HEK293T (cell line): ENCODE measurements at places on chromosomes 7 and 10.

- DNase-seq: no peak
These were observed 22.4 kb upstream of the KLF6 start for GRCh38 chr10:3807211-3807927.

- DNase-seq: no peak
These were observed 59.5 kb downstream of the HBP1 start for GRCh38 chr7:107228291-107228690.

GRCh38 chr7:33145156-33145555 is 15.8 kb downstream of the BBS9 start:
- no peak for DNase-seq

GRCh38 chr7:133822868-133823552 is 304.1 kb upstream of the LRGUK start:
- DNase-seq: no peak

DNA sequence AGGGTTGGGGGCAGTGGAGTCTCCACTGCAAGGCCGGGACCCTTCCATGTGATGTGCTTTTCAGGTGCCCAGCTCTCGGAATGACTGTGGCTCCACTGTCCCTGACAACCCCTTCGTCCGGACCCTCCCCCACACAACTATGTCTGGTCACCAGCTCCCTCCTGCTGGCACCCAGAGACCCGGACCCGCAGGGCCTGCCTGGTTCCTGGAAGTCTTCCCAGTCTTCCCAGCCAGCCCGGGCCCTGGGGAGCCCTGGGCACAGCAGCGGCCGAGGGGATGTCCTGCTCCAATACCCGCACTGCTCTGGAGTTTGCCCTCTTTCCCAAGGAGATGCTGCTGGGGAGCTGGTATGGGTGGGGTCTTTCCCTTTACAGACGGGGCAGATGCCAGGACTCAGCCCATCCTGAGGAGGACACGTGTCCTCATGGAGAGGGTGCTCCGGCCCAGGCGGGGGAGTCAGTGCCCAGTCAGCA is 5.5 kb downstream of the ATP6V0E2 start:
- DNase-seq: no peak

DNA sequence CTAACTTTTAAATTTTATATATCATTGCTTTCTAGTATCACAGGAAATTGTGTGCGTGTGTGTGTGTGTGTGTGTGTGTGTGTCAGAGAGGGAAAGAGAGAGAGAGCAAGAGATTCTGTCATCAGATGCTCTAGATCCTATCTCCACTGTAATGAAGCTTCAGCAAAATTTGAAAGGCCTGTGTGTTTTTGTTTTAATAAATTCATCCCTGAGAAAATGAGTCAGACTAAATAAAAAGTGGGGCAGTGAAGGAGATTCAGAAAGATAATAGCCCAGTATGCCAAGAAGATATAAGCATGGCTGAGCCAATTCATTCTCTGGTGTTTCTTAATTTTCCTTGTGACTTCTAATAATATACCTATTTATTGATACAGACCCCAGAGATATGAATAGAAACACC is 184.2 kb upstream of the TMEM196 start:
- DNase-seq: no peak

GRCh38 chr7:48083114-48083830 is 5.8 kb upstream of the UPP1 start:
- DNase-seq: no peak

GRCh38 chr10:3472287-3473051 is 299.9 kb upstream of the PITRM1 start:
- no peak for DNase-seq

GRCh38 chr7:74489997-74490945 is 36.6 kb downstream of the GTF2IRD1 start:
- DNase-seq: no peak

DNA sequence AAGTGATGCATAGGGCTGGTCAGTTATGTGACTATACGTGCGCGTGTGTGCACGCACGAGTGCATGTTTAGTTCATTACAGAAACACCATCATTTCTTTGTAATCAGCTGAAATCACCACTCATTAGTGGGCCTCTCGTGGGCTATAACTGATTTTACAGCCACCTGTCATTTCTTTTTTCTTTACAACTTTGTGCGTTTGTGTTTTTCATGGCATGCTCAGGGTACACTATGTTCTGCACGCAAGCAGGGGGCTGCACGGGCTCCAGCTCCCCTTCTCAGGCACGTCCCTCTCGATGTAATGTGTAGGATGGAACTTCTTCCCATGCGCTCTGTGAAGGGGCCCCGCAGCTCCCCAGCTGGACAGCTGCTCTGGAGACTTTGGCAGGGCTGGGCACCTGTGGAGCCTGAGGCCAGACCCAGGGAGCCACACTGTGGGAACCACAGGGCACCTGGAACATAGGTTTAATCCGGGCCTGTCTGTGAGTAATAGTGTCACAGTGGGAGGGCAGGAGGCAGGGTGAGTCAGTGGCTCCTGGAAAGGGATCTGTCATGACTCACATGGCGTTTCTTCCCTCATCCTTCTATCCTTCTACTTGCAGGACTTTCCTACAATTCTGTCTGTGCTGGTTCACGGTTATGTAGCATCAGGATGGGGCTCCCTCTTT is 4.9 kb downstream of the GCK start:
- peak; percentile 22 for DNase-seq

GRCh38 chr7:24659505-24659904 is 86.3 kb downstream of the PALS2 start:
- DNase-seq: no peak

- DNase-seq: no peak
These were observed 77.3 kb downstream of the LRRN3 start for GRCh38 chr7:111168182-111168581.

DNA sequence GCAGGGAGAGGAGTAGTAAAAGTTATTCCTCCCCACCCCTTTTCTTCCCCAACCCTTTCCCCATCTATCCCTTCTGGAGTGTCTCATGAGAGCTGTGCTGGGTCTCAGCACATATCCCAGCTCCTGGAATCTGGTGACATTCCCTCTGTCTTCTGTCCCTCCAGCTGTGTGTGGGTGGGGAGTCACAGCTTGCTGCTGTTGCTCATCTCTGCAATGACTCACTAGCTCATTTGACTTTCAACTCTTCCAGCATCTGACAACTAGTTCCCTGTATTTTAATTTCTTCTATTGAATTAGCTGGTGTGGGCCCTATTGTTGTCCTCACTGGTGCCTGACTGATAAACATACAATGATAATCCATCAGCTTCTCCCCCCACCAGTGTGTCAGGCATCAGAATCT is 198.9 kb upstream of the AUTS2 start:
- no peak for DNase-seq

DNA sequence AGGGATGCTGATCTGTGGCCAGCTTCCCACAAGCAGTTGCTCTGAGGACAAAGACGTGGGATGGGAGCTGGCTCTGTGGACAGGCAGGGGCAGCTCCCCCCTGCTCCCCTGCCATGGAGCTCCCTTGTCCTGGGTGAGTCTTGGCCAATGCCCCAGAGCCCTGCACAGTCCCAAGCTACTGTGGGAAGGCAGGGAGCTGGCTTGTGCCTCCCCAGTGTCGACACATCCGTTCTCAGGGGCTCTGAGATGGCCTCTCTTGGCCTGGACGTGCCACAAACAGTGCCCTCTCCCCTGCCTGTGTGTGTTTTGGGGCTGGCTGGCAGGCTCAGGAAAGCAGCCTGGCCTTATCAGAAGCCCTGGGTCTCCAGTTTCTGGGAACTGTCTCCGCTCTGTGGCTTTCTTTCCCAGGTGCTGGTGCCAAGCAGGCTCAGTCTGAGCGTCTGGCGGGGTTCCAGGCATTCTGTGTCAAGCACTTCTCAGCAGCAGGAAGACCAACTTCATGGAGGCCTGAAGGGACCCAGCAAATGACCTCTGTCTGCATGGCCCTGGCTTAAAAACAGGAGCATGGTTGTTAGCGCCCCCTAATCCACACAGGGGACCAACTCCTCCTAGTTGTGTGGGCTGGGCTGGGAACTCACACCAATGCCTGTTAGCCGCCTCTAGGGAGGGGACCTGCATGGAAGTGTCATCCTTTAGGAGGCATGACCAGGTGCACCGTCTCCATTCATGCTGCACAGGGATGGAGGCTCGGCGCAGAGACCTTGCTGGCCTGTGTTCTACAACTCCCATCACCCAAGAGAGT is 375.2 kb downstream of the RPS24 start:
- no peak for DNase-seq

DNA sequence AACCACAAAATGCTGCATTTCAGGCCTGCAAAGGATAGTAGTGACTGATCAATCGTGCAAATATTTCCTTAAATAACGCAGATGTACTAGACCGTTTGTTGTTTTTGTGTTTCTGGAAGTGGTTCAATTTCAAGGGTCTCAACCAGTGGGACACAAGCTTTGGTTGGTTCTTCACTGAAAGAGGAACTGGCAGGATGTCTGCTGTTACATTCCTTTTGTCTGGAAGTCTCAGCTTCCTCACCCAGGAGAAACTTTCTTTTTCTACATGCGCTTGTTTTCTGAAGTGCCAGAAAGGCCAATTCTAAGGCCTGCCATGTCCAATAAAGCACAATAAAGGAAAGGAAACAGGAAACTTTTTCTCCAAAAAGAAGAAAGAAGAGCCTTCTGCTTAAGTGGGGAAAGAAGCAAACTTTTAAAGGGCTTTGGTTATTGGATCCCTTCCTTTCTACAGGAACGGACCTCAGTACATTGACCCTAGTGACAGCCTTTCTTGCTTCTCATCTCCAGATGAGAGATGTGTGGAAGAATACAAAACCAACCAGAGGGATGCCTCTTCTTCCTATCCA is 4.1 kb downstream of the DKK1 start:
- no peak for DNase-seq

- DNase-seq: no peak
These were observed 3.6 kb downstream of the ELFN1 start for GRCh38 chr7:1673581-1674118.

- no peak for DNase-seq
These were observed 49.0 kb downstream of the PSMC2 start for GRCh38 chr7:103396471-103396870.

GRCh38 chr7:8205031-8205387 is 57.0 kb downstream of the ICA1 start:
- no peak for DNase-seq

- no peak for DNase-seq
These were observed 78.0 kb upstream of the MACROH2A2 start for GRCh38 chr10:69974551-69975155.

DNA sequence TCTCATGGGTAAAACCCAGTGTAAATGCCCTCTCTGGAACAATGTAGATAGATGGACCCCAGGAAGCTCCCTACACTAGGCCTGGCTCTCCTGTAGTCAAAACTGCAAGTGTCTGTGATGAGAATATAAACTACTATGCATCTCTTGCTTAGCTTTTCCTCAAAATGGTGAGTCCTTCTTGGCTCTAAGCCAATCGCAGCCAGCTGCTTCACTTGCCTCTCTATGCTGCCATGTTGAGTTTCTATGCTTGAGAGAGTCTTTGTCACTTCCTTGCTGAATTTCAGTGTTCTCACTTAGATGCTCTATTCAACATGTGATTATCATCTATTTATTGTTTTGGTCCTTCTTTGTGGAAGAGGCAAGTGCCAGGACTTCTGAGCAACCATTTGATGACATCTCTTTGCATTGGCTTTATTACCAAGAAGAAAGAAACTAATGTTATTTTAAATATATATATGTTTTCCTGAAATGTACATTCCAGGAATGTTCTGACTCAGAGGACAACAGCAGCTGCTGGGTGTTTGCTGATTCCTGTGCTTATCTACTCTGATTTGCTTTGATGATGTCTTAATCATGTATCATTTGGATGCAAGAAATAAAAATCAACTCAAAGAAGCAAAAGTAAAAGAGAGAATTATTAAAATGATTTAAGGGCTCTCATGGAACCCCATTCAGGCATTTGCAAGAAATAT is 16.6 kb downstream of the TAS2R40 start:
- no peak for DNase-seq

GRCh38 chr7:125516194-125516593 is 586.6 kb upstream of the POT1 start:
- DNase-seq: no peak

GRCh38 chr10:90417476-90418210 is 440.2 kb downstream of the HTR7 start:
- no peak for DNase-seq

DNA sequence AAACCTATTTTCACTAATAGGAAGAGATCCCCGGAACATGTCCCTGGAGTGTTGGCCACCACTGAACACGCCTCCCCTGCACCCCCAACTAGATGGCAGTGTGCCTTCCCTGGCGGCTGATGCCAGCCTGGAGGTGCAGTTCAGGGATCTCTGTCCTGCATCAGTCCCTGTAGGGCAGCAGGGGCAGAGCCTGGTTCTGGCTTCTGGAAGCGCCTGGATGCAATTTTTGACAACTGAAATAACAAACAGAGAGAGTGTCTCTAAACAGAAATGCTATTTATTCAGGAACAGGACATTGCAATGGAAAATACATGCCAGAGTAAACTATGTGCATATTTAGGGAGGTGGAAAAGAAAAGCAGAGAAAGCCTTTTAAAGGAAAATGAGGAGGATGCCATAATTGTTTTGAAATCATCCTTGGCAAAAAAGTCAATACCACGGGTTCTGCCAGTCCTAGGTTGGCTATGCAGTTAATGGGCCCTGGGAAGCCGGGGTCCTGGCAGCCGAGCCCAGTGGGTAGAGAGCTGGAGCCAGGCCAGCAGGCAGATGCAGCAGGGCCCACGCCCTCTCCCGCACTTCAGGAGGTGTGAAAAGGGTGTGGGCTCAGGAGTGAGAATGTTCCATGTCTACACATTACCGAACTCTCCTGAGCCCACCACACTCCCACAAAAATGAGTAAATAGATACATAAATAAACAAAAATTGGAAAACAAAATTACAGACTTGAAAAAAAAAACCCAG is 18.5 kb downstream of the ANTXRL start:
- DNase-seq: no peak

GRCh38 chr10:123382491-123382890 is 228.3 kb downstream of the BUB3 start:
- DNase-seq: no peak

- DNase-seq: no peak
These were observed 103.3 kb downstream of the DIP2C start for GRCh38 chr10:586151-586550.

DNA sequence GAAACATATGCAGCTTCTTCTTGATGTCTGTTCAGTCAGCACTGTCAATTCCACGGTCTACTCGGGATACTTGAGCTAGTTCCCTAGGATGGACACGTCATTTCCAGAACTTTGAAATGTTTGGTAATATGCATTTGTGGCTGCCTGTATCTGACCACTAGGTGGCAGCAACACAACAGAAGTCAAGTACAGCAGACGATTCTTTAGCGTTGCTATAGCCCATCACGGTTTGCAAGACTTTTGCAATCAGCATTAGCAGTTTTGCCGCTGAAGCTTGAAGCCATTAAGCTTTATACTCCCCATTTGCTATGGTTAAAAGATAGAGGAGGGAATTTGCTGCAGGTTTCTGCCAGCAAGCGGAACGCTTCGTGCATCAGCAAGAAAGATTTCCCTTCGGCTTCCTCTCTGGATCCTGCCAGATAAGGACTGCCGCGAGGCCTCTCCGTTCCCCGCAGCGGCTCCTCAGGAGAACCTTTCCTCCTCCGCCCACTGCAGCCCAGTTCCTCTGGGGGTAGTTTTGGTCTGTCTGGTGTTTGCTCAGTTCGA is 63.5 kb downstream of the ABCC2 start:
- DNase-seq: peak; percentile 83

GRCh38 chr10:35927990-35928488 is 285.9 kb upstream of the FZD8 start:
- DNase-seq: no peak
